ENCODE measurements at places on chromosomes 16 and 17. TPM values are rescaled to one million over a fixed set of nuclear protein-coding genes. Genes with fewer than 3 reads are reported as not detected.

GRCh38 chr16:598823-599739 lies 9.2 kb downstream of the RAB40C start:
- H3K36me3 ChIP-seq = peaks cover 11% of the 10 kb centered on the region
- H3K4me1 ChIP-seq = no peaks in the 10 kb centered on the region
- H3K27ac ChIP-seq = no peak overlapping the region
- H3K27me3 ChIP-seq = no peaks in the 10 kb centered on the region
- DNase-seq = no peak
- no peak overlapping the region for H3K4me3 ChIP-seq

GRCh38 chr17:9142772-9143494 lies 121.6 kb downstream of the NTN1 start:
- no peak for DNase-seq
- H3K4me3 ChIP-seq = no peak overlapping the region
- no peaks in the 10 kb centered on the region for H3K4me1 ChIP-seq
- no peaks in the 10 kb centered on the region for H3K36me3 ChIP-seq
- H3K27ac ChIP-seq = no peak overlapping the region

DNA sequence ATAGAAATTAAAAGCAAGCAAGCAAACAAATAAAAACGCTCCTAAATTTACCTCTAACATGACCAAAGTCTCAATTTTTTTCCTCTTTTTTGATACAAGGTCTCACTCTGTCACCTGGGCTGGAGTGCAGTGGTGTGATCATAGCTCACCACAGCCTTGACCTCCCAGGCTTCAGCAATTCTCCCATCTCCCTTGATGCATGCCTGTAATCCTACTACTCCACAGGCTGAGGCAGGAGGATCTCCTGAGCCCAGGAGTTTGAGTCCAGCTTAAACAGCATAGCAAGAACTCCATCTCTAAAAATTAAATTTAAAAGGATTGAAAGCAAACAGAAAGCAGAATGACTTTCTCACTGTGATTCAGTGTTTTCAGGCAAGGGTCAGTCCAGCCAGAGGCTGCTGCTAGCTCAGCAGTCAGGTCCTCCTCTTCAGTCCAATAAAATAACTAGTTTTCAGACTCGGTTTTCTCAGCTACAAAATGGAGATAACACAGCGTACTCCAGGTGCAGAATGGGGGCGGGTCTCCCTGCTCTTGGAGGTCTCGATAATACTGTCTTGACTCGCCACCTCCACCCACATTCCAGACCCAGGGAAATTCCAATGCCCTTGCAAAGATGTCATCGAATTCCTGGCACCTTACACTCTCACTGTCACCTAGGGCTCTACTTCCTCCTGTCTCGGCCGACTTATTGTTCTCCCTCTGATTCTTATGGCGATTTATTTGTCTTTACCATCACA lies 20.7 kb upstream of the MRTFB start:
- no peaks in the 10 kb centered on the region for H3K36me3 ChIP-seq
- DNase-seq = peak; percentile 88
- peaks cover 9% of the 10 kb centered on the region for H3K4me1 ChIP-seq
- no peaks in the 10 kb centered on the region for H3K27me3 ChIP-seq
- H3K27ac ChIP-seq = peak overlapping the region; percentile 66

DNA sequence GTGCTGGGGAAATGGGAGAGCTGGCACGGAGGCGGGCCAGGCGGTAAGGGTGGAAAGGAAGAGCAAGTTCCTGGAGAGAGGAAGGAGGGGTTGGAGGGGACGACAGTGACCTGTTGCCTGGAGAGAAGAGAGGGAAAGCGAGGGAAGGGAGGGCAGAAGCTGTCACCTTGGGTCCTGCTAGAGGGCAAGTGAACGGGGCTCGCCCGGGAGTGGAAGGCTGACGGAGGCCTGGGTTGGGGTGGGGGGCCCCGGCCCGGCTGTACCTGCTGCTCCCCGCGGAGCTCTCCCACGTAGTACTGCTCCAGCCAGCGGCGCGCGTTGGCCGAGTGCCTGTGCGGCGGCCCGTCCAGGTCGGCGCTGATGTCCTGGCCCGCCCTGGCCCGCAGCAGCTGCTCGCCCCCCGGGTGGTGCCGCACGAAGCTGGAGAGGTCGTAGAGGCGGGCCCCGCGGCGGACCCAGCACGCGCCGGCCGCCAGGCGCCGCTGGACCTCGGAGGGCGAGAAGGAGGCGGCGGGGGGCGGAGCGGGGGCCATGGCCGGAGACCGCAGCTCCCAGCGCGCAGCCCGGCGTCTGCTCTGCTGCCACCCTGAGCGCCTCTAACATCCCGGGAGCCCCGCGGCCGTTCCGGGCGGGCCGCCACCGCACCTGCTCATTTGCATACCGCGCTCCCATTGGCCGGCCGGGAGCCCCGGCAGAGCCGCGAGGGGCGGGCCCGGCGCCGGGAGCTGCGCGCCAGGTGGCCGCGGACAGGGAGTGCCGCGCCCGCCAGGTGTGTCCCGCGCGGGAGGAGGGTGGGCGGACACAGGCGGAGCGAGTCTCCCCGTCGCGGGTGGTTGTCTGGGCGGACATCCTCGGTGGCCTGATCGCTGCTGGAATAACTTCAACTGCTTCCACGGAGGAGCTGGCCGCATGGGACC lies at the start of gene FA2H:
Gene FA2H (minus strand): TSS at position 598 of the 917 bp plus-strand sequence. CDS start 65 bp downstream, at position 533.
- peak; percentile 94 for DNase-seq
- no peaks in the 10 kb centered on the region for H3K4me1 ChIP-seq
- H3K36me3 ChIP-seq = peaks cover 2% of the 10 kb centered on the region
- no peak within 1 kb of the TSS for H3K27ac ChIP-seq
- H3K4me3 ChIP-seq = peak within 1 kb of the TSS; percentile 77

DNA sequence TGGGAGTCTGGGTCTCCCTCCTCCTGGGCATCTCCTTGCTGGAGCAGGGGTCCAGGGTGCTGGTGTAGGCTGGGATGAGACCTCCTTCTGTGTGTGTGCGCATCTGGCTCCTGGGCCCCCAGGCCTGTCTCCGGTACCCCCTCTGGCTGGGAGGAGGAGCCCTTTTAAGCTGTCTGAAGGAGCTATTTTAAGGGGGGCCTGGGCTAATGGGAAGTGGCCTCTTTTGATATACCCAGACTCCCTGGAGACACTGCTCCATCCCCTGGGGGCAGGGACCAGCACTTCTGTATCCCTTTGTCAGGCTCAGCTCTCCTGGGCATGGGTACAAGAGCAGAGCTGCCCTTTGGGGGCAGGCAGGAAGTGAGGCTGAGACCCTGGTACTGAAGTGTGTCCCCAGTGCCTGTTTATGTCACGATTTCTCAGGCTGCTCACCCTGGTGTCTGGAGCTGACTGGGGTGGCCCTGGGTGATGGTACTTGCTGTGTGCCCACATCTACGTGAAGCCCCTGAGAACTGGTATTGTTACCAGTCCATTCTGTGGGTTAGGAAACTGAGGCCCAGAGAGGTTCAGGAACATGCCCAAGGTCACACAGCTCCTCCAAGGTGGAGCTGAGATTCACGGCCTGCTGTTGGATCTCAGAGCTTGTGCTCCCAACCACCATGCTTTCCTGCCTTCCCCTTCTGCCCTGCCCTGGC lies 6.5 kb downstream of the ADCY7 start:
- DNase-seq = no peak
- H3K4me3 ChIP-seq = no peak overlapping the region
- no peaks in the 10 kb centered on the region for H3K4me1 ChIP-seq

DNA sequence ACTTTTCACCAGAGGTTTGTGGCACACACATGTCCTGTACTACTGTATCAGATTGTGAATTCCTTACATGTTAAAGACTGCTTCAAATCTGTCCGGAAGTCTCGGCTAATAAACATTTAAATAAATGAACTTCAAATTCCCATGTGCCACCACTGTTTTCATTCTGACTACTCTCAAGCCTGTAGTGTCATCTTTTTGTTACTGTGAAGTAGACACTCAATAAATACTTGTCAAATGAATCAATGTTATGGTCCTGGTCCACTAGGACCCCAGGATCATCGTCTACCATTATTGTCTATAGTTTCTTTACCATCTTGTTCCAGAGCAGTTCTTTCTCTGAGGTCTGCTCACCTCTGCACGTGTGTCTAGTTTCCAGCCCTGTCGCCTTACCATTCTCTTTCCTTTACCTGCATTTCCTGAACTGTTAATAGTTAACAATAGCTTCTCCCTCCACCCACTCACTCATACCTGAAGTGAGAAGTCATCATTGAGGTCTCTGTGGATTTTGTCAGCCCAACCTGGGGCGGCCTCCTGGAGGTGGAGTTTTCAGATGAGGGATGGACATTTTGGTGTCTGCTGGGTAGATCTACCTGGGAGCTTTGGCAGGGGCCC lies 333.0 kb downstream of the SEC14L1 start:
- H3K4me1 ChIP-seq = peaks cover 30% of the 10 kb centered on the region
- no peak for DNase-seq
- H3K27me3 ChIP-seq = no peaks in the 10 kb centered on the region
- H3K27ac ChIP-seq = no peak overlapping the region
- peaks cover 12% of the 10 kb centered on the region for H3K36me3 ChIP-seq
- H3K4me3 ChIP-seq = no peak overlapping the region

- no peak for DNase-seq
- no peaks in the 10 kb centered on the region for H3K36me3 ChIP-seq
- no peak overlapping the region for H3K4me3 ChIP-seq
- no peak overlapping the region for H3K27ac ChIP-seq
Measured at GRCh38 chr16:72961115-72961832, 86.7 kb downstream of the ZFHX3 start.

- H3K36me3 ChIP-seq = no peaks in the 10 kb centered on the region
- H3K4me1 ChIP-seq = no peaks in the 10 kb centered on the region
- no peak overlapping the region for H3K4me3 ChIP-seq
- H3K27ac ChIP-seq = no peak overlapping the region
- no peaks in the 10 kb centered on the region for H3K27me3 ChIP-seq
Measured at GRCh38 chr17:45963889-45964288, 35.2 kb upstream of the STH start.

GRCh38 chr17:73698966-73699365 lies 54.7 kb upstream of the SDK2 start:
- no peaks in the 10 kb centered on the region for H3K36me3 ChIP-seq
- H3K27ac ChIP-seq = no peak overlapping the region
- peak; percentile 21 for DNase-seq
- H3K4me1 ChIP-seq = no peaks in the 10 kb centered on the region

DNA sequence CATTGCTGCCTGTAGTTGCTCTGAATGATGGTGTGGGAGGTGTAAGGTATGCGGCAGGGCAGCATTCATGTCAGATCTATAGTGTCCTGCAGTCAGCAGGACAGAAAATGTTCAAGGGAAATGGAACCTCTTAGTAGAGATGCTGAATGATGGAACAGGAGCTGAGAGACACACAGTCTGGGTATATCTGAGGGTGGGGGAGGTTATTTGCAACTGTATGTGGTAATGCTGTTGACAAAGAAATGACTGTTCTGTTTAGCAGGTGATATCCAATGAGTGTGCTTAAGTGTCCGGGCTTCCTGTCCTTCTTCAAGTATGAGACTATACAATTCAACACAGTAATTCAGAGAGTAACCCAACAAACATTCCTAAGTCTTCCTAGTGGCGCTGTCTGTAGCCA lies 46.6 kb downstream of the STH start:
- H3K4me3 ChIP-seq = no peak overlapping the region
- no peaks in the 10 kb centered on the region for H3K4me1 ChIP-seq
- H3K36me3 ChIP-seq = peaks cover 79% of the 10 kb centered on the region
- no peak for DNase-seq

MYOCD gene
- total RNA-seq = 0.17 TPM

RAP1GAP2 gene
- 32.2 TPM for total RNA-seq
